NCI-H1105 treated with DMSO at 0.1 percent for 48 hours (cell line): ENCODE measurements at places on chromosomes 2 and 18.

GRCh38 chr2:182545420-182546167, 118.8 kb upstream of the PDE1A start:
- no peak for DNase-seq

DNA sequence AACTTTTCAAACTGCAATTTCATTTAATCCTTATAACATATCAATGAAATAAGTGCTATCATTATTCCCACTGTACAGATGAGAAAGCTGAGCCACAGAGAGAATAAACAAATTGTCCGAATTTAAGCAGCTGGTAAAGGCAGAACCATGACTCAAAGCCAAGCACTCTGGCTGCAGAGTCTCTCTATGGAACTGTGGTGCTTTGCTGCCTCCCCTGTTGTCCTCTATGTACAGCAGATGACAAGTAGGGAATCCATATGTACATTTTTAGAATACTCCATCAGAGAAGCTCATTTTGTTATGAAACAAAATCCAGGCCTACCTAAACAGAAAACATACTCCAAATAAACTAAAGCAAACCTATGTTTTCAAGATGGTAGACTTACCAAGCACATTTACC, 45.1 kb downstream of the FARSB start:
- DNase-seq, result no peak

DNA sequence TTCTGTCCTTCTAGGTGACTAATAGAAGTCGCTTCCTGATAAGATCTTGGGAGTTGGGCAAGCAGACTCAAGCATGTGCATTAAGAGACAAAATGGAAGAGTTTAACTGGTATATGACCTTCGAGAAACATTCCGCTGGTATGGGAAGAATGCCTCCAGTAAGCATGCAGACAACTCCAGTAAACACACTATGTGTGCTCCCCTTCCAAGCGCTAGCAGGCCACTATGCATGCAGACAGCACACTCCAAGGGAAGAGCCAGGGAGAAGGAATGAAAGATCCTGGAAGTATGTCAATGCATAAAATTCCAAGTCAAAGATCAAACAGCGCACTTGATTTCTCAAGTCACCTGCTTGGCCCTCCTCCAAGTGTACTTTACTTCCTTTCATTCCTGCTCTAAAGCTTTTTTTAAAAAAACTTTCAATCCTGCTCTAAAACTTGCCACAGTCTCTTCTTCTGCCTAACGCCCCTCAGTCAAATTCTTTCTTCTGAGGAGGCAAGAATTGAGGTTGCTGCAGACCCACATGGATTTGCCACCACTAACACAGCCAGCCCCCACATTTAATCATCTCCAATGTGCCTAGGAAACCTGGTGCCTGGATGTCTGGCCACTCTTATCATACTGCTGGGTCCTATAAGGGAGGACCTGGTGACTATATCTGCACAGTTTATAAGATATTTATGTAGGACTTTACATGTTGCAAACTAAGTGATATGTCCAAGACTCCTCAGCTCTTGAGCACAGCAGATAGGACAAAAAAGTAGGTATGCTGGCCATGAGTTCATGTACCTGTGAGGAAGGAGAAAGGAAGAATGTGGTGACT, 239.8 kb downstream of the PDE11A start:
- no peak for DNase-seq

- no peak for DNase-seq
Observed at GRCh38 chr2:118813601-118814339, 33.7 kb downstream of the EN1 start.

DNA sequence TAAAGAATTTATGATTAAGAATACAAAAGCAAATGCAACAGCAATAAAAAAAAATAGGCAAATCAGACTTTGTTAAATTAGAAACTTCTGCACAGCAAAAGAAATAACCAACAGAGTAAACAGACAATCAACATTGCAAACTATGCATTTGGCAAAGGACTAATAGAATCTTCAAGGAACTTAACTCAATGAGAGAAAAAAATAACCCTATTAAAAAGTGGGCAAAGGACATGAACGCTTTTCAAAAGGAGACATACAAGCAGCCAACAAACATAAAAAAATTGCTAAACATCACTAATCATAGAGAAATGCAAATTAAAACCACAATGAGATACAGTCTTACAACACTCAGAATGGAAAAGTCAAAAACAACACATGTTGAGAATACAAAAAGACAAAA, 166.0 kb upstream of the DSEL start:
- no peak for DNase-seq

- DNase-seq, result no peak
Observed at GRCh38 chr18:11820697-11821096, 30.5 kb upstream of the CHMP1B start.

DNA sequence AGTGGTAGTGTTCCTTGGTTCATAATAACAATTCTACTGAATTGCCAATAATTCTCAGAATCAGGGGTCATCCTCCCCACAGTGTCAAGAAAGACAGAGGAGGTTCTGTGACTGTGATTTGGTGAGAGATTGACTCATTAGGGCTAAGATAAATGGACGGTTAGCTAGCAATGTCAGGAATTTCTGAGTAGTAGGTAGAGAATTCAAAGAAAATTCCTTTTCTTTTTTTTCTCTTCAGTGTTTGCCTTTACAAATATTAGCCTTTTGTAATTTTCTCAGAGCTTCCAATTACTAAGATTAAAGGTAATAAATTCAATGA, 16.8 kb upstream of the CRIM1 start:
- DNase-seq, result no peak

GRCh38 chr2:104416339-104417000, 437.4 kb upstream of the POU3F3 start:
- DNase-seq, result peak; percentile 21

- DNase-seq, result no peak
Observed at GRCh38 chr2:158380746-158381145, 75.8 kb downstream of the CCDC148 start.

GRCh38 chr2:181466661-181467576, 9.7 kb downstream of the ITGA4 start:
- peak; percentile 29 for DNase-seq

- DNase-seq, result peak; percentile 16
Observed at GRCh38 chr18:49728542-49728941, 84.8 kb downstream of the ACAA2 start.

DNA sequence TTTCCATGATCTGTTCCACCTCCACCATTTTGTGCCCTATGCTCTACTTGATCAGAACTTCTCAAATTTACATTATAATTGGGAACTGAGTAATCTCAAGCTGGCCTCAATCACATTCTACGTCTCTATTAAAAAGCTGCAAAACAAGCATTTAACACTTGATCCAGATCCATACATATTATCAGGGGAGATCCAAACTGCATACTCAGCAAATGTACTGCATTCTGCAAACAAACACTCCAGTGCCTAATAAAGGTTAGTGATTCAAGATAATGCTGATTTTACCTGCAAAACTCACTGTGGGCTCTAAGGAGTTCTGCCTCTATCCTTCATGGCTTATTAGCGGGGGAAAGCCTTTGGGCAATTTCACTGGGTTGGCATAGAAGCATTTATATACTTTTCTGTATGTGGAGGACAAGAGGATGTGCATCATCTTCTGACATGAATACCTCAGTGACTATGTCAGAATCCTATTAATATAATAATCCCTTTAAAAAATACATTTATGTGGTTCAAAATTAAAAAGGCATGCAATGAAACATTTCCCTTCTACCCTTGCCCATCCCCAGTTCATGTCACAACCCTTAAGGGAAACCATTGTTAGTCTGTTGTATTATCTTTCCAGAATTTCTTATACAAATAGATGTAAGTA, 40.2 kb downstream of the GALNT14 start:
- DNase-seq, result no peak

DNA sequence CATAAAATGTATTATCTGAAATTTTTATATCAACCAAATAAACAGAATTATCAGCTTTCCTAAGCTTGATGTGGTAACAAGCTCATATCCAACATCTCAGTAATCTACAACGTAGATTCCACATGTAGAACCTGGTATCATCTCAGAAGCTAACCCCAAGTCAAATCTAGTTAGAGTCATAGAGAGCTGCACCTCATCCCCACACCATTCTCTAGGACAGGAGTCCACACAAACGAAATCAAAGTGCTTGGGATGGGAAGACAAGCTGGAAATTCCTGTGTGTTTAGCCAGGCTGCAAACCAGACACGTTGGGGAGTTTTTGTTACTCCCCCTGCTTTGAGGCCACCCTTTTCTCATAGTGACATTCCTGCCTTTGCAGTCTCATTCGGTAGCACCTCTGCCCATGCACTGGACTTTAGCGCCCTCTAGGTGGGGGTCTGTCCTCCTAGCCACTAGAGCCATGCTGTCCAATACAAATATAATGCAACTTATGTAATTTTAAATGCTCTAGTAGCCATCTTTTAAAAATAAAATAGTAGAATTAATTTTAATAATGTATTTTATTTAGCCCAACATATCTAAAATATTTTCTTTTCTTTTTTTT, 28.1 kb upstream of the SATB2 start:
- DNase-seq, result peak; percentile 55

DNA sequence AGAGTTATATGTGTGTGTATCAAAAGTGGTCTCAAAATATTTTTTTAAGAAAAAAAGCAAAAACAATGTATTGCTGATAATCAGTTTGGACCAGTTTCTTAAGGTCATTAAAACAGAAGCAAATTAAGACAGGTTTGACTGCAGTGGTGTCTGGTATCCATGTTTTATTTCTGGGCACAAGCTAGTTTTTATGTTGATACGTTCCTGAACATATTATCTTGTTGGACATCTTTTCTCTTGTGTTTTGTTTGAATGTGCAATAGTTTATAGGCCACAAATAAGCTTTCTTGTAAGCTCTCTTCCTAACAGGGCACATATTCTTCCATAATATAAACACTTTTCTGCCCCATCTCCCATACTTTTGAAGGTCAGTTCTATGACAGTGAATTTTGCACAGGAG, 74.6 kb upstream of the FAM117B start:
- no peak for DNase-seq

DNA sequence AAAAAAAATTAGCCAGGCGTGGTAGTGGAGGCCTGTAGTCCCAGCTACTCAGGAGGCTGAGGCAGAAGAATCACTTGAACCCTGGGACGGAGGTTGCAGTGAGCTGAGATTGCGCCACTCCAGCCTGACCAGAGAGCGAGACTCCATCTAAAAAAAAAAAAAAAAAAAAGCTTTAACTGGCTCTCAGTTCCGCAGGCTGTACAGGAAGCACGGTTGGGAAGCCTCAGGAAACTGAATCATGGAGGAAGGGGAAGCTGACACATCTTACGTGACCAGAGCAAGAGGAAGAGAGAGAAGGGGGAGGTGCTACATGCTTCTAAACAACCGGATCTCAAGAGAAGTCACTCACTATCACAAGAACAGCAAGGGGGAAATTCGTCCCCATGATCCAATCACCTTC, 505.6 kb upstream of the SLC8A1 start:
- no peak for DNase-seq

- no peak for DNase-seq
Observed at GRCh38 chr2:121735518-121736074, 1.1 kb downstream of the NIFK start.

DNA sequence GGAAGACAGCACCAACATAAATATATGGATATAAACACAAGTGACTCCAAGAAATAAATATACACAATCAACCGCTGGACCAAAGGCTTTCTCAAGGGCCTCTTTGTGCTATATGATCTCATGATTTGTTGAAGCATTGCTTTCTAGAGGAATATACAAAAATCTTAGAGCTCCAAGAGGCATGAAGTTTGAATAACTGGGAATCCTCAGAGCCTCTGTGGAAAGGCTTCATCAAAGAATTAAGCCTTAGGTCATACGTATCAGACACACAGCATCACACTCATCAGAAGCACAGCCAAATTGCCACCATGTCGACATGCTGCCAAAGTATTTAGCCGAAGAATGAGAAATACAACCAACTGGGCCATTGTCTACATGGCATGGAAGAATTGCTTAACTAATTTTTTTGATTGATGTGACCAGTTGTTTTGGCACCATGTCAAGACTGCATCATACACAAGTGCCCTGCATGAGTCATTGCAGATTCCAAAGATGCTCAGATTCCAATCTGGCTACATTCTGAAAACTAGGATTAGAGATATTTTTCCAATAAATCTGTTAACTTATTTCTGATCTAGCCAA, 860.6 kb upstream of the ZEB2 start:
- DNase-seq, result no peak

GRCh38 chr2:222514901-222515300, 90.6 kb downstream of the SGPP2 start:
- DNase-seq, result no peak

GRCh38 chr2:105889046-105889445, 144.3 kb downstream of the NCK2 start:
- no peak for DNase-seq

DNA sequence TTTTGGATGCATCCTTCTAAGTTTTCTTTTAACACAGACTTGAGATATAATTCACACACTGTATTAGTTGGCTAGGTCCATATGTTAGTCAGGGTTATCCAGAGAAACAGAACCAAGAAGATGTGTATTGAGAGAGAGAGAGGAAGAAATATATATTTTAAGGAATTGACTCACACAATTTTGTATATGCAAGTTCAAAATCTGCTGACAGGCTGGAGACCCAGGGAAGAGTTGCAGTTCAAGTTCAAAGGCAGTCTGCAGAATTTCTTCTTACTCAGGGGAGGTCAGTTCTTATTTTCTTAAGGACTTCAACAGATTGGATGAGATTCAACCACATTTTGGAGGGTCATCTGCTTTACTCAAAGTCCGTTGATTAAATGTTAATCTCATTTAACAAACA, 23.0 kb upstream of the MRO start:
- DNase-seq, result no peak

DNA sequence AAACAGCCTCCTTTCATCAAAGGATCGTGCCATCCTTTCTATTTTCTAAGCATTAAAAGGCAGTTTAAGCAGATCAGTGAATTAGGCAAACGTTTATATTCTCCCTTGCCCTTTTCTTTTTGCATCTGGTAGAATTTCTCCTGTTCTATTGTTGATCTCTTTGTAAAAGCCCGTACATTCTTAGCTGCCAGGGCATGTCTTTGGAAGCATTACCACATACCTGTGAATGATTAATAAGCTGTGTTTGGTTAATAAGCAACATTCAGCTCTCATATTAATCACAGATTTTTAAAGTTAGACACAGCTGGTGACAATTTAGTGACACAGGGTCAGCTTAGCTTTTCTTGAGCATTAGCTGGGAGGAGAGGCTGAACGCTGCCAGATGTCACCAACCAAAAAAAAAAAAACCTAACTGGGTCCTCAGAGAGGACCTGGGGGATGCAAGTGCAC, 33.8 kb upstream of the CYP1B1 start:
- no peak for DNase-seq

GRCh38 chr2:48131539-48132270, 225.4 kb upstream of the FBXO11 start:
- DNase-seq, result no peak
